Stimulated activated CD8-positive, alpha-beta memory T cell treated with anti-CD3 and anti-CD28 coated beads, Interleukin-4, amount 100 ng/mL, for 48 hours (primary cell): ENCODE measurements at places on chromosomes 6 and 20.
A peak's percentile ranks its signal among the peaks of the same experiment; 100 is the strongest.

DNA sequence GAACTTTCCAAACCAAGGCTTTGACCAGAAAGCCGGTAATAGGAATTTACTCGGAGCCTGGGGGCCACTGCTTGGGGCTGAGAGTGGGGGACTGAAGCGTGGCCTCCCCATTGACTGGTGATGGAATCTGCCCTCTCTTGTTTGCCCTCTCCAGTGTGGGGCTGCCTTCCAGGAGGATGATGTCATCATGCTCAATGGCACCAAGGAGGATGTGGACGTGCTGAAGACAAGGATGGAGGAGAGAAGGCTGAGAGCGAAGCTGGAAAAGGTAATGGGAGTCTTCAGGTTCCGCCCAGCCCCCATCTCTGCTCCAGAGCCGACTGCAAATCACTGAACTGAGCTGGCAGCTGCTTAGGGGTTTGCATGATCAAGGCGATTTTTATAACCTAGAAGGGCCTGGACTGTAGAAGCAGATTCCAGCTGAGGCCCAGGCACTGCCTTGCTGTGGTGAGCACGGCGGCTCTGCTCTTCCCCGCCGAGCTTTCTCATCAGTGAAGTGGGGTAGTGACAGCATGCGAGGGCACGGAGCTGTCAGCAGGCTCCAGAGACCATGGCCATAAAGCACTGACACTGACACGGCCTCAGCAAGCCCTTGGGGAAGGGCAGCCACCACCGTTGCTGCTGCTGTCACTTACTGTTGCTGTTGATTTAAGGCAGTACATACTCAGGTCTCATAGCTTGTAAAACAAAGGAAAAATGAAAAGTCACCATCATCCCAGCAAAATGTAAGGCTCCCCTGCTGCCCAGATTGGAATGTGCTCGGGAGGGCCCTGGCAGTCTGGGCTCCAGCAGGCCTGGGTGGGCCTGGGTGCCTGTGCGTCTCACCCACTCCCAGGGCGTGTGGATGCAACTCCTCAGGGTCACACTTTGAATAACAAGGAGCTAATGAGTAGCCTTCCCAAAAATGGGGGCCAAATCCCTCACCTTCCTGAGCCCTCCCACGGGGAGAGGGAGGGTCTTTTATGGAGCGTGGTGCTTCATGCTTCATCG, 11.1 kb upstream of the FAM209A start:
- no peak for DNase-seq

GRCh38 chr6:5457041-5457440, 195.7 kb downstream of the FARS2 start:
- DNase-seq = no peak

DNA sequence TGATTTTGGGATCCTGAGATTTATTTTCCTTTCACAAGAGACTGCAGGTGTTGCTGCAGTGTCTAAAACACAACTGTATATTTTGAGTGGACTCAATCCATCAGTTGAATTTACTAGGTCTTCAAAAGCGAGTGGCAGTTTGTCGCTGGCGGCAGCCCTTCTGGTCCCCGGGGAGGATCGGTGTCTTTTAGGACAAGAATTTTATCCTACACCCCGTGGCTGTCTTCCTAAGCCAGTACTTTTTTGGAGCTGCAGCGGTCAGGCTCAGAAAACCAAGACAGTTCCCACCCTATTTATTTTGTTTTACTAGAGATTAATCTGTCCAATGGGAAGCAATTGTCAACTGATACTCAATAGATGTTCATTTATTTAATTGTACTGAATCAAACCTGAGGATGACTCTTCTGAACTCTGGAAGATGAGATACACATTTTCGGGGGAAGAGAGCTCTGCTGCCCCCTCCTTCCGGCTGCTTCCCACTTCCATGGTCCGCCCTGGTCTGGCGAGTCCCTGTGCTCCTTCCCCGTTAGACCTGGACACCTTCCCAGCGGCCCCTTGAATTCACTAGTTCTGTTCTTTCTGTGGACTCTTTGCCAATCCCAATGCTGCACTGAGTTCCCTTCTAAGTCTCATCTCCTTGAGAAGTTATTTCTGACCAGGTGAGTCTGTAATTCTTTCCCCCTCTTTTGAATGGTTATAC, 90.6 kb downstream of the ERMARD start:
- DNase-seq = peak; percentile 10

GRCh38 chr6:116210750-116211425, 43.0 kb downstream of the TSPYL4 start:
- DNase-seq = no peak

- DNase-seq = no peak
Measured at GRCh38 chr6:33286946-33287914, 1.8 kb downstream of the WDR46 start.

DNA sequence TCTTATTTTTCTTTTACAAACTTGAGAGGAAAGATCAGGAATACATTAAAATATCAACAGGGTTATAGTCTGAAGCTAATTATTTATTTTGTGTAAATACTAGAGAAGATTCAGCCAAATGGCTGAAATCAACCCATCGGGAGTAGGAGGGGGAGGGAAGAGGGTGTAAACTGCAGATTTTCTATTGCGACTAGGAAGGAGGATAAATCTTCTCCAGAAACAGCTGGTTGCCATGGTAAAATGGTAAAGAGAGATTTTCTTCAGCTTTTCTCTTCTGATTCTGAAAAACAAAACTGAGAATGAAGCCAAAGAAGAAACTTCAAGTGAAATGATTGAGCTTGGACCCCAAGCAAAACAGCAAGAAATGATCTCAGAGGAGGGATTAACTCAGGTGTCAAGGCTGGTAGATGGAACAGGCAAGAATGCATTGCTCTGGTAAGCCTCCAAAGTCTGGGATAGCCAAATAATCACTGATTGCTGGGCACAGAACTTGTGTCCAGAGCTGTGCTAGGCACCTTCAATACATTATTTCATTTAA, 193.5 kb upstream of the SPTLC3 start:
- no peak for DNase-seq

- DNase-seq = no peak
Measured at GRCh38 chr6:3535776-3536435, 79.1 kb upstream of the SLC22A23 start.

GRCh38 chr20:8601542-8601912, 467.4 kb upstream of the PLCB4 start:
- no peak for DNase-seq

GRCh38 chr20:13874394-13875157, 89.7 kb downstream of the NDUFAF5 start:
- no peak for DNase-seq

DNA sequence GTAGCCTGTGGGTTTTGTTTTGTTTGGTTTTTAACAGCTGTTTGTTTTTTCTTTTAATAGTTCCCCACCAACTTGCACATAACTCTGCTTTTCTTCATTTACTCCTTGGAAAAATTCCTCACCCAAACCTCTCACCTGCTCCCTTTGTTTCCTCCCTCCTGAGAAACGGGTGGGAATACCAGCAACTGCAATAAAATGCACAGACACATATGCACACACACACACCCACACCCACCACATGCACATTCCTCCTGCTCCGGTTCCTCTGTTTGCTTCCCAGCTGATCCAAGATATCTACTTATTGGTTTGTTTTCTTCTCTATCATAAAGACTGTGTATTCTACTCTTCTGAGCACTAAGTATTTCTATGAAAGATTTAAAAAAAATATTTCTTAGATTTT, 161.1 kb upstream of the EPHA7 start:
- DNase-seq = no peak

GRCh38 chr6:146990821-146991798, 213.1 kb upstream of the STXBP5 start:
- DNase-seq = no peak

DNA sequence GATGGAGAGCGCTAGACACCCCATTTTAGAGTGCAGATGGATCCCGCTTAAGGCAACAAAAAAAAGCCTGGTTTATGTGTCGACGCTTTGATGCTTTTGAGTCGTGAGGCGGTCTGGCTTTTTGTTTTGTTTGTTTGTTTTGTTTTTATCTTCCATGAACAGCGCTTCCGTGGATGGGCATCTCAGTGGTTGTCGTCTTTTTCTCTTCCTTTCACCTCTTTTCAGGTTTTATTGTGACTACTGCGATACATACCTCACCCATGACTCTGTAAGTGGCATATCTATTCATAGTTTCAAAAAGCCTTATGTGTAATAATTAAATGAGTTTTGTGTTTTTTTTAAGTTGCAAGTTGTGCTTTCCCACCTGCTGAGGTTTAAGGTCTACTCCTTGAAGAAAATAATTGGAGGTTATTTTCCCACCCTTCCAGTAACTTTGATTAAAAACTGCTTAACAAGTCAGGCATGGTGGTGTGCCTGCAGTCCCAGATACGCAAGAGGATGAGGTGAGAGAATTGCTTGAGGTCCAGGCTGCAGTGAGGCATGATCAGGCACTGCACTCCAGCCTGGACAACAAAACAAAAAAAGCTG, 476 bp downstream of the SNRPC start:
- no peak for DNase-seq
